GM12892 (cell line): ENCODE measurements at places on chromosomes 1 and 21.
A peak's percentile ranks its signal among the peaks of the same experiment; 100 is the strongest.

GRCh38 chr1:74811436-74812179 lies 78.7 kb downstream of the TYW3 start:
- DNase-seq: no peak

DNA sequence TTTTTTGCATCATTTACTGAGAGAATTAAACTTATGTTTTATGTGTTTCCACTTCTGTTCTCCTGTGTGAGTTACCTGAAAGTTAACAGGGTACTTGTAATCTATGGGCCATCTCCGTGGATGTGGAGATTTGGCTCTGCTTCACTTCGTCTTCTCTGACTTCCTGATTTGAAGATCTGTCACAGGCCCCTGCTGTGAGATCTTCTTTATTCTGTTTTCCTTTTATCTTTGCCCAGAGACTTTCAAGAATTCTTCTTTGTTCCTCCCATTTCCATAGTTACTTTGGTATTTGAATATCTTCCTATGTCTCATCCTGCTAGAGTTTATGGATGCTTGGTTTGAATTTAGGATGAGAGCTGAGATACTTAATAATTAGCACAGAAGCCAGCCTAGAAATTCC lies 35.4 kb upstream of the PKN2 start:
- DNase-seq: no peak

DNA sequence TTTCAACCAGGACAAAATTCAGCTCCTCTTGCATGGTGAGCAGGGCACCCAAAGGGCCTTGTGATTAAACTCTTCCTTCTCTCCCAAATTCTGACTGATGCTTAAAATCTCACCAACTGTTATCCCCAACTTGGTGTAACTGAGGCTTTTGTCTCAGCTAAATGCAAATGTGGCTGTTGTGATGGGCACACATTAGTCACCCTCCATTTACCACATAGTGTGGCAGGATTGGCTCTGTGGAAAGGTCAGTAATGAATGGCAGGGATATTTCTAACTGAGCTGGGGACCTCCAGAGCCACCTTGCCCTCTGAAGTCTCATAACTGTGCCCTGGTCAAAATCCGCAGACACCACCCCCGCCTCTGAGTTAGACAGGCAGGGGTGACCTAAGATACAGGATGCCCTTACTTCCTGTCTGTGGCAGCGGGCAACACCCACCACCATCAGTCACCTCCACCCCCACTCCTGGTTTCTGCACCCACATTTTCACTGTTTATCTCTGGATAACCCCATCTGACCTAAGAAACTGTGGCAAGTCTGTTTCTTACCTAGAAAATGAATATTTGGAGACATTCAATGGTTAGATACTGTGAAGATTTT lies 25.4 kb upstream of the RGS16 start:
- DNase-seq: no peak

DNA sequence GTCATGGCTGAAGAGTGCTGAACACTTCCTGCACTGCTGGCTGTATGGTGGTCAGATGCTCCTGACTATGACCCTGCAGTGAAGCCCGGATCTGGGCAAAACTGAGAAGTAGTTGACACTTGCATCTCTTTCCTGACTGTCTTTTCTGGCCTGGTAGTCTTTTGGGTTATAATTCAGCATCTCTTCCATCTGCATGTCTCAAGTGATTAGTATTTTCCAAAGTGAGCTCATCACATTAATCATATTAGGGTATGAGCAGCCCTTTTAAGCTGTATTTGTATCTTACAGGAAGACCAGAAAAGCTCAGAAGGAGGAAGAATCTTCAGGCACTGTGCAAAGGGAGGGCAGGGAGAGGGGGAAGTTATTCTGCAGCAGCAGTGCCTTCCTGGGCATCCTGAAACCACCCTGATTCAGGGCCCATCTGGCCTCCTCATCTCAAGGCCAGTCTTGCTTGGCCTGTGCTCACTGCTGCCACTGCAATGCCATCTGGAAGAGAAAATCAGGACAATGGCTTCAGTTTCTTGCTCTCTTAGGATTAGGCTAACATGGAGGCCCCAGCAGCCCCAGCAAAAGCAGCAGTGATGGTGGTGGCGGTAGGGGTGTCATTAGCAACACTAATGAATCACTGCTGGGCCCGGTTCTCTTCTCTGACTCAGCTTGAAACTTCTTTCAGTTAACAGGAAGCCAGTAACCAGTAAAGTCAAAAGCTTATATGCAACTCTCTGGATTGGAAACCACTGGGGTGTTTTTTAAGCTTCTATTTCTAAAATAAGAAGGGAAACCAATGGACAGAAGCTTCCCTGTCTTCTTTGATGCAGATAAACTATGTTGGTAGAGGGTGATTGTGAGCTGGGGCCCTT lies 63.3 kb upstream of the WDR26 start:
- peak; percentile 53 for DNase-seq
